ENCODE measurements at places on chromosomes 11 and 22.
A peak's percentile ranks its signal among the peaks of the same experiment; 100 is the strongest.

DNA sequence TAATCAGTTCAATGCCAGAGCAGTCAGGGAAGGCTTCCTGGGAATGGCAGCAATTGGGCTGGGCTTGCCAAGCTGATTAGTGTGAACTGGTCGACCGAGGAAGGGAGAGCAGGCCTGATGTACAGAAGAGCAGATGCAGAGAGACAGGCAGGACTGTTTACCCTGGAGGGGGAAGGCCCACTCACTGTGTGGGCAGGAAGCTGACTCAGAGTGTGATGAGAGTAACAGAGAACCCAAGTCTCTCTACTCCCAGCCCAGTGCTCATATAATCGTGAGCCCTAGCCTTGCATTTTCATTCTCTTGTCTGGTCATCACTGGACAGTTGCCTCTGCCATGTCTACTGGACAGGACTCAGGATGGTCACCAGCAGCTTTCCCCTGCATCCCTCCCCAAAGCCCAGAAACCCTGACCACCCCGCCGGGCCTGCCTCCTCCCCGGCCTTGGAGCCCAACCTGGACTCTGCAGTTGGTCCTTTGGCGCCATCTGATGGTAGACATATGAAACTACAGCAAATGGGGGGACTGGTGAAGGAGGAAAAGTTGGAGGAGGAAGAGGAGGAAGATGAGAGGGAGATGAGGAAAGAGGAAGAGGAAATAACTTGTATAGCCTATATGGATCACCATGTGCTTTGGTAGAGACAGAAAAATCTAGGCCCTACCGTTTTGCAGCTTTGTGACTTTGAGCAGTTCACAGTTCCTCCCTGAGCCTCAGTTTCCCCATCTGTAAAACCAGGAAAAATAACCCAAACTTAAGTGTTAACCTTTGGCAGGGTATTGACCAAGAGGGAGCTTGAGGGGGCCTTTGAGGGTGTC lies 43.4 kb upstream of the PRDM11 start:
- DNase-seq, result peak; percentile 74

DNA sequence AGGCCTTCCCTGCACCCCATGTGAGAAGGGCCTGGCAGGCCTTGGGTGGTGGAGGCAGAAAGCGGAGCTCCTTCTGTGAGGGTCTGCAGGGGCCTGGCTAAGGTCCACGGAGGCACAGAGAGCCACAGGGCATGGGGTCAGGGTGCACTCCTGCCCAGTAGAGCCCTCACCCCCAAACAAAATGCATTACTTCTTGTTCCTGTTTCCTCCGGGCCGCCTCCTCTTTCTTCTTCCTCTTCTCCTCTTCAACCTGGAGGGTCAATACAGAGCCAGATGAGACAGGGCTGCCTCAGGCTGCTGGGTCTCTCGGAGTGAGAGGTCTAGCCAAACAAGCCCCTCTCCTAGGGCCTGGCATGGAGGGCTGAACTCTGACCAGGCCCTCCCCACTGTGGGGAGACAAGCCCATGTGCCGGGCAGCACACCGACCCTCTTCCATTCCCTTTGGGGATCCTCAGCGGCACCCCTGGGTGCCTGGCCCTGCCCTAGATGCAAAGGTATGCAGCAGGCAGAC lies 10.3 kb upstream of the NAP1L4 start:
- DNase-seq, result no peak

- no peak for DNase-seq
Observed at GRCh38 chr11:14793546-14793945, 98.5 kb downstream of the CYP2R1 start.

- no peak for DNase-seq
Observed at GRCh38 chr11:36237391-36237790, 51.8 kb downstream of the COMMD9 start.

GRCh38 chr22:22960307-22960706 lies 72.7 kb downstream of the IGLL5 start:
- no peak for DNase-seq

GRCh38 chr11:93659196-93659595 lies 2.3 kb upstream of the CEP295 start:
- no peak for DNase-seq

GRCh38 chr11:63853476-63853875 lies 14.6 kb downstream of the MARK2 start:
- DNase-seq, result no peak

- DNase-seq, result no peak
Observed at GRCh38 chr11:110833033-110833484, 120.8 kb upstream of the ARHGAP20 start.

DNA sequence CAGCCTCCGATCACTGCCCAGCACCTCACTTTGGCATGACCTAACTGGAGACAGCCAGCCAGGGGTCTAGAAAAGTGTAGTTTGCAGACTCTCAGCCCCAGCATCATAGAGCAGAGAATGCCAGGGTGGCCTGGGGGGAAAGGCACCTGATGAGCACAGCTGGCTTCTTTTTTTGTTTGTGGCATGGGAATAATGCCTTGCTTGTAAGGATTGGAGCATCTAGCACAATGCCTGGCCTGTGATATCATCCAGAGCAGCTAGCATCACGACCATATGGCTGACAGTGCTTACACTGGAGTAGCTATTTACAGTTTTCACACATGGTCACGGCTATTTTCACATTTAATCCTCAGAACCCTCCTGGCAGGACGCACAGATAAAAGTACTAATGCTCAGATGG lies 594.8 kb upstream of the B3GAT1 start:
- no peak for DNase-seq

DNA sequence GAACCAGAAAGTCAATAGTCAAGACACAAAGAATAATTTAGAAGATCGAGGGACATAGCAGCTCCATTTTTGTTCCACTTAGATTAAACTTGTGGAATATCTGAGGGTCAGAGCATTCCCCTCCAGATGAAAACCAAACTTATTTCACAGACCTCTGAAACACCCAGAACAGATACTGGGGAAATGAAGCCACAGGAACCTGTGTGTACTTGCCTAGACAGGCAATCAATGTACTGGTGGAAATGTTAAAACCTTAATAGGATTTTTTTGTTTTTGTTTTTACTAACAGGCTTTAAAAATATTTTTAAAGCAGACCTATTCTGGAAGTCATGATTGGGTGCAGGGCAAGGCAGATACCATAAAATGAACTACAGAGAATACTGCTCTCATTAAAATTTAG lies 4.1 kb upstream of the FAR1 start:
- DNase-seq, result no peak

DNA sequence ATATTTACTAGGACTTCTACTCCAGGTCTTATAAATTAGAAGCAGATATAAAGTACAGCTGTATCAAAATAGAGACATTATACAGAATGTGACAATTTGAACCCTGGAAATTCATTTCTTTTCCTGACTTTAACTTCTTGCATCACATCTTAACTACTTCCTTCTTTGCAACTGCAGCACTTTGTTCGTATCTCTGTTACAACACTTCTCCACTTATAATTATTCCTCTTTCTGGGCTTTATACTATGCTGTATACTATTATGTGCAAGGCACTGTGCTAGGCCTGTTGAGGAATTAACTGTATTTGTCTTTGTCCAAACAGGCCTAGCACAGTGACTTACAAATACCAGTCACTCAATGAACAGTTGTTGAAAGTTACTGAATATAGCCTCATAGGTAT lies 1.8 kb upstream of the SLC36A4 start:
- DNase-seq, result no peak

DNA sequence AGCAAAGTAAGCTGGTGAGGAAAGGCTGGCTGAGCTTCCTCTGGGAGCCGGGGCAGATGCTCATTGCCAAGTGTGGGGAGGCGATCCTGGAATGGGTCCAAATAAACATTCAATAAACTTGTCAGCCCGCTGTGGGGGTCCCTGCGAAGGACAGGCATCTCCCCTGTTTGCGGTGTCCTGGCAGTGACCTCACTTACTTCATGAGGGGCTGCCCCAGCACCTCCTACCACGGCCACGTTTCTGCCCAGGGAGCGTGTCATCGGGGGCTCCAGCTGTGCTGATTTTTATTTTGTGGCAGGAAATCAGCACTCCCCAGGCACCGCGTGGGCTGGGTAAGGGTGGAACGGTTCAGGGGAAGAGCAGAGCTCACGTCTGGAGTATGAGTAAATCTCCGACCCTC lies 493.9 kb upstream of the B3GAT1 start:
- no peak for DNase-seq

GRCh38 chr11:102256251-102256650 lies 61.0 kb upstream of the BIRC3 start:
- no peak for DNase-seq

- no peak for DNase-seq
Observed at GRCh38 chr11:119979701-119980100, 158.2 kb downstream of the TRIM29 start.

- no peak for DNase-seq
Observed at GRCh38 chr11:8776209-8776608, 93.6 kb downstream of the RPL27A start.

DNA sequence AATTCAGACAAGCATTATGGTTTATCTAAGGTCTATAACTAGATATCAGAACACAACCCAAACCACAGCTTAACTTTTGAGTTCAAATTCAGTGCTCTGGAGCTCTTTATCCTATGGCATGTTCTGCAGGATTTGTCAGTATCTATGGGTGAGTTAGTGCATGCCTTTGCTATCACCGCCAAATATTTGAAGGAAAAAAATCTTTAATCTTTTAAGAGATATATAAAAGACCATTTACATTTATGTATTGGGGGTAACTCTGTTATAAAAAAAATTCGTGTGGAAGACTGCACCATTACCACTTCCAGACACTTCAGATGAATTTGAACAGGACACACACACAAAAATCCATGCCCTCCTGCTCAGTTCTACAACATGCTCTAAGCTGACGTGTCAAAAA lies 313.5 kb upstream of the CHORDC1 start:
- DNase-seq, result no peak

GRCh38 chr22:24208012-24208749 lies 26.9 kb downstream of the SUSD2 start:
- no peak for DNase-seq

GRCh38 chr22:22999523-22999922 lies 70.8 kb upstream of the GNAZ start:
- no peak for DNase-seq

- DNase-seq, result peak; percentile 38
Observed at GRCh38 chr22:21761086-21761485, 25.5 kb upstream of the YPEL1 start.

- DNase-seq, result no peak
Observed at GRCh38 chr11:650482-650881, 13.4 kb downstream of the DRD4 start.

GRCh38 chr11:4496557-4497248 lies 14.3 kb downstream of the OR52K1 start:
- DNase-seq, result no peak

DNA sequence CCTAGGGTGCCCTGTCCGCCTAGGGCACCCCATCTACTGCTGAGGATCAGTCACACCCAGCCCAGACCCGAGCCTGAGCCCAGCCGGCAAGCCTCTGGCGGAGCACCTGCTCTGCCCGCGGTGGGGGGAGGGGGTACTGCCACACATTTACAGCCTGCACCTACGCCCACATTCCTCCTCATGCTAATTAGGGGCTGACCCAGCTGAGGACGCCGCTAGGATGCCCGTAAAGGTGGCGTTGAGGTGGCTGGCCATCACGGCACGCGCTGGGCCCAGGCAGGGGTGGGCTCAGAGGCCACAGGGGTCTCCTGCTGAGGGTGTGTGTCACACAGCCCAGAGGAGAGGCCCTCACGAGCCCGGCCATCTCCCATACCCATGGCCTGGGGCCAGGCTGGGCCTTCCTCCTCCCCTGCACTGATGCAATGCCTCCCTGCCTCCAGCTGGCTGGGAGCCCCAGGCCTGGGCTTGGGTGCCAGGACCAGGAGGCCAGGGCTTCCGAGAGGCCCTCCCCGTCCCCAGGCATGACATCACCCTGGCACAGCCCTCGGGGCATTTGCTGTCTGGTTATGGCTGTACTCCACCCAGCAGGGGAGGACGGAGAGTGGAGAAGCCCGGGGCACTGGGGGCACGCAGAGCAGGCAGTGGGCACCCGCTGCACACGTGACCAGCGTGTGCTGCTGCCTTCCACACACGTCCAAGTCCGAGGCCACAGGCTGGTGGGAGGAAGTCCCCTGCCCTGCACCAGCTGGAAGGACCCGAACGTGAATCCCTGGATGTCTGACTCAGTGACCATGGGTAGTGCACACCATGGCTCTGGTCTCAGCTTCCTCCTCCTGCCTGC lies 12.7 kb downstream of the DUSP8 start:
- no peak for DNase-seq

DNA sequence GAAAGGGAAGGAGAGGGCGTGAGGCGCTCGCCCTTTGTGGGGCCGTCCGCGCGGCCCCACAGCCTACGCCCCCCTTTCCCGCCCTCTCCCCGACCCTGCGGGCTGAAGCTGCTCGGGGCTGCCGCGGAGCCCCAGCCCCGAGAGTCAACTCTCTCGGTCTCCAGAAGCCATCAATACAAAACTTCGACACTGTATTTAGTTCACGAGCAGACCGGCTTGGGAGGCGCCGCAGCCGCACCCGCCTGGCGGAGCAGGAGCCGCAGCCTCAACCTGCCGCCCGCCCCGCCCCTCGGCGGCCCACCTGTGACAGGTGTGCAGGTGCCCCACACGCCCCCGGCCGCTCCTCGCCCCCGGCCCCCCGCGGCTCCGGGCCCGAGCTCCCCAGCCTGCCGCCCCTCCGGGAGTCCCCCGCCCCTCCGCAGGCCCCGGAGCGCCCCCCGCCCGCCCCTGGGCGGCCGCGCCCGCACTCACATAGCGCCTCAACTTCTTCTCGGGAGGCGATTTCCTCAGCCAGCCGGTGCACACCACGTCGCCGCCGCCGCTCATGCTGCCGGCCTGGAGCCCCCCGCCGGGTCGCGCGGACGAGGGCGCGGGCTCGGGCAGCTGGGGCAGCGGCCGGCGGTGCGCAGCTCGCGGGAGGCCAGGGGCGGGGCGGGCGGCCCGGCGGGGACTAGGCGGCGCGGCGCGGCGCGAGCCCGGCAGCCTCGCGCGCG lies at the start of gene GAB2:
Gene GAB2, minus strand, starts transcription at position 646 of the 713 bp plus-strand sequence. Its CDS starts 100 bp downstream, at position 546.
- no peak for DNase-seq

DNA sequence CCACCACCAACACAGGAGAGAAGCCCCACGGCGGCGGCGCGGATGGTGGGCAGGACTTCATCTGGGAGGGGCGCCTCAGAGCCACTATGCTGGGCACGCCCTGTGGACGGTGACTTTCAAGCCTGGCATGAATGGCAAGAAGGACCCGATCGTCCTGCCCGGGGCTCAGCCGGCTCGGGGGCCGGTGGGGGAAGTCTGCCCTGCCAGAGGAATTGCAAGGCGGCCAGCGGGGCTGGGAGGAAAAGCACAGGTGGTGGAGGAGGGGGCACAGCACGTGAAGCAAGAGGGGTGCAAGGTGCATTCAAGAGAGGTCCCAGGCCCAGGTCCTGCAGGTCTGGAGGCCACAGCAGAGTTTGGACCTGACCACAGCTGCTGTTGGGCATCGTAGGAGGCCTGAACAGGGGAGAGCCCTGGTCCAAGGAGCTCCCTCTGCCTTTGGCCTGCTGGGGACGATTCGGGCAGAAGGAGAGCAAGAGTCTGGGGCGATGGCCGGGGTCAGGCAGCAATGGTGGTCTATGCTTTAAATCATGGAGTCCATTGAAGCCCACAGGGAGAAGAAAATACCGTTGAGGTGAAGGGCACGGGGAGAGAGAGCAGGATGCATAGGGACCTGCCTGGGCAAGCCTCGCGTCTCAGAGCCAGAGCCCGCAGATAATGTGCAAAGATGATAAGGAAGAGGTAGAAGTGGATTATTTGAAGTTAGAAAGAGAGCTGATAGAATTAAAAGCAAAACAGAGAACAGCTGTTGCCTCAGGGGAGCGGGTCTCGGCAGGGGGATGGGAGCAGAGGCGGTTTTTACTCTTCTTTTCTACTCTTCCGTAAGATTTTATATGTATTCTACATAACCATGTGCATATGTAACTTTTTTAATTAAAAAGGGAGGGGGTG lies 82.6 kb upstream of the SHISAL1 start:
- no peak for DNase-seq
